RKO (cell line): ENCODE measurements at places on chromosomes 7 and 10.
A peak's percentile ranks its signal among the peaks of the same experiment; 100 is the strongest.

DNA sequence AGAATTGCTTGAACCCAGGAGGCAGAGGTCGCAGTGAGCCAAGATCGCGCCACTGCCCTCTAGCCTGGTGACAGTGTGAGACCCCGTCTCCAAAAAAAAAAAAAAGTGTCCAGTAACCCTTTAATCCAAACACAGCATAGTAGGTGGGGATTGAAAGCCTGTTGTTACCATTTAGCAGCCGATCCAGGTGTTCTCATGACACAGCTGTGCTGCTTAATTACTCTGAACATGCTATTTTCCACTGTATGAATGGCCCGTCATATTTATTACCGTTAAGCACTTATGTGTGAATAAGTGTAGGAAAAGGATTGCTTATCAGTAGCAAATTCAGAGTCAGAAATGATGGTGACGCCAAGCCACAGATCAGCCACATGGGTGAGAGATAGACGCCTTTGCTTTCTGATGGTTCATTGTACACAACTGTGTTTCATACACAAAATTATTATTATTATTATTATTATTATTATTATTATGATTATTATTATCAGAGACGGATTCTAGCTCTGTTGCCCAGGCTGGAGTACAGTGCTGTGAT, 11.6 kb upstream of the ORAI2 start:
- no peak for DNase-seq

DNA sequence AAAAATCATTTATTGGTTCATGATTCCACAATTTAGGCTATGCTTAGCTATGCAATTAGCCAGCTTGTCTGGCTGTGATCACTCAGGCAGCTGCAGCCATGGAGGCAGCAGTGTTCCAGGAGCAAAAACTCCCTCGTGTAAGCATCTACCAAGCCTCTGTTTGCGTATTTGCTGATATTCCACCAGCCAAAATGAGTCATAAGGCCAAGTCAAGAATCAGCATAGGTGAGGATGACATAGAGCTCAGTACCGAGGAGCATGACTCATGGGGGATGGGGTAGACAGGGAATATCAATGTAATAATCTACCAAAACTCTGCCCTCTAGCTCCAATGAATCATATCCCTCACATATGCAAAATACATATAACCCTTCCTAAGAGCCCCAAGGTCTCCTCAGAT, 63.3 kb downstream of the IMMP2L start:
- peak; percentile 81 for DNase-seq

- no peak for DNase-seq
Observed at GRCh38 chr10:73997461-73997786, 492 bp upstream of the VCL start.

DNA sequence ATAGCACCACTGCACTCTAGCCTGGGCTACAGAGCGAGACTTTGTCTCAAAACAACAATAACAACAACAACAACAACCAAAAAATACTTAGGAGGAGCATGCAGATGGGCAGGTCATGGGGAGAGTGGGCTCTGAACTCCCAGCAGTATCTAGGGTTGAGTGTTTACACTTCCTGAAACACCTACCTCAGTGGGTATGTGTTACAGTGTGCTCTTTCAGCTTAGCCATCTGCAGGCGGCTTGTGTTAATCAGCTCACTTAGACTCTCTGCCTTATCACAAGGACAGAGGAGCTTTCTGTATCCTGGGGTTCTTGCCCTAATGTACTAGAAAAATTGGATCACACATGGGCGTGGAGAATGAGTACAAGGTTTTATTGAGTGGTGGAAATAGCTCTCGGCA, 340.2 kb downstream of the KIF20B start:
- DNase-seq: no peak

GRCh38 chr10:37871143-37871542, 13.7 kb upstream of the ZNF248 start:
- DNase-seq: no peak

DNA sequence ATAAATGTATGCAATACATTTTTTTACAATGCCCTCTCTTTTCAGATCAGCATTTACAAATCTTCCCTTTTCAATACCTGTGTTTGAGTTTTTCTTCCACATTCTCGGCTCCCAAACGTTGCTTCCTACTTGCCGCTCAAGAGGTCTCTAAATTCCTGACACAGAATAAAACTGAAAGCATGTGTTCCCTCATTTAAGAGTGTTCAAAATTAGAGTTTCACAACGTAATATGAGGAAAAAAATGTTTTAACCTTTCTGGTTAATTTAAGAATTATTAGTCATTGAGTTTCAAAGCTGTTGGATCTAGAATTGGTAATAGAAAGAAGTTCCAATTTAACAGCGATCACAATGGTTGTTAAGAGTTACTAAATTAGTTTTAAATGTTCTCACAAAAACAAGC, 100.4 kb downstream of the ARID5B start:
- DNase-seq: no peak

DNA sequence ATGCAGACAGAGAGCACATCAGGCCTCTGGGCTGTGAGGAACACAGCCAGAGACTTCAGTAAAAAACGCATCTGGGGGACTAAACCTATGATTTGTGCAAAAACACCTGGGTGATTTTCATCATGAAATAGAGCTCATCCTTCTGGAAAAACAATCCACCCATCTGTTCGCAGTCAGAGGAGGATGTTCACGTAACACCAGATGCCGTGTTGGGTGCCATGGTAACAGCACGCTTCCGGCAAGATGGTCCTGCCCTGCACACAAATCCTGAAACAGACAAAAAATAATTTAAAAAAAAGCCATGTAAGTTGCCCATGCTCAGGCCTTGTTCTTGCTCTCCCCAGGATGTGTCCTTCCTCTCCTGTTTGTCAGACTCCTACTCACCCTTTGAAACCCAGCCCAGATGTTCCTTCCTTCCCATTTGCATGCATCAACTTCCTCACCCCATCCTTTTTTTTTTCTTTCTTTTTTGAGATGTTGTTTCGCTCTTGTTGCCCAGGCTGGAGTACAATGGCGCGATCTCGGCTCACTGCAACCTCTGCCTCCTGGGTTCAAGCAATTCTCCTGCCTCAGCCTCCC, 28.3 kb upstream of the GNA12 start:
- DNase-seq: no peak

DNA sequence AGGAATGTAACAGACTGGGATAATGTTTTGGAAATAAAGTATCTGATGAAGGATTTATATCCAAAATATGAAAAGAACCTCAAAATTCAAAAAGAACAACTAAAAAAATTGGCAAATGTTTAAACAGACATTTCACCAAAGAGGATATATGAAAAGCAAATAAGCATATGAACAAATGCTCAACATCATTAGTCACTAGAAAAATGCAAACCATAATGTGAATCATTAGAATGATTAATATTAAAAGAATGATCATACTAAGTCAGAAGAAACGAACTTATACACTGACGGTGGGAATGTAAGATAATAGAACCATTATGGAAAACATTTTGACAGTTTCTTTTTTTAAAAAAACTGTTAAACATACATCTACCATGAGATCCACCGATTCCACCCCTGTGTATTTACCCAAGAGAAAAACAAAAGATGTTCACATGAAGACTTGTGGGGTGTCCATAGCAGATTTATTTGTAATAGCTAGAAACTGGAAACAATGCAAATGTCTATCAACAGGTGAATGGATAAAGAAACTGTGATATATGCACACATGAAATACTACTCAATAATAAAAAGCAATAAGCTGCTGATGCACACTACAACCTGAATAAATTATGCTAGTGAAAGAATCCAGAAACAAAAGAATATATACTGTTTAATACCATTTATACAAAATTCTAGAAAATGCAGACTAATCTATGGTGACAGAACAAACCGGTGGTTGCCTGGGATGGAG, 35.7 kb downstream of the PRKG1 start:
- peak; percentile 52 for DNase-seq
